Activated T-cell treated with anti-CD3 and anti-CD28 coated beads for 1 hour (primary cell): ENCODE measurements at places on chromosomes 3 and 15.

DNA sequence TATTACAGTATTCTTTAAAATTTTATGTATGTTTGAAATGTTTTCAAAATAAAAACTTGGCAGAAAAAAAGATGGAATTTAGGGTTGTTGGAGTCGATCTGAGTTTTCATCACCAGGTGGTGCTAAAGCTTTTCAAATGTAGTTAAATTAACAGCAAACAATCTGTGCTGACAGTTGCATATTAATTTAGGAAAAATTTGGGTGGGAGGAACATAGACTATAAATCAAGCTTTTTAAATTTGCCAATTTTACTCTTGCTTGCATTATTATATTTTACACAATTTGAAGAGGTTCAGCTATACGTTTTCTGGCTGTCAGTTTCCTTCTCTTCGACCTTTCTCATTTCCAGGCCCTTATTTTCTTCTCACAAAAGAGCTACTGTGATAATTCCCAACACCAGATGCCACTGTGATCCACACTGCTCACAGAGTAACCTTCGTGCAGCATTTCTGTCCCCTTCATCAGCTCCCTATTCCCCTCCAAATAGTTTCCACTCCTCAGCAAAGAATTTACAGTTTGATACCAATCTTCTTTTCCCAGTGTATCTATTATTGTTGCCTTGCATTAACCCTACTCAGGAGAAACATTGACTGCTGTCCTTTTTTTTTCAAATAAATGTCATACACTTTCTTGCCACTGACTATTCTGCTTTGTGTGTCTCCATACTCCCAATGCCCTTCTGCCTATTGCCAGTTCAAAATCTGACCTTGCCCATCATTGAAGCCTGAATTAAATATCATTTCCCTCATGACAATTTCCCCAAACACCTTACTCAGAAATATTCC, 53.4 kb upstream of the EIF5A2 start:
- DNase-seq: no peak

GRCh38 chr15:83526319-83526718, 79.2 kb downstream of the SH3GL3 start:
- no peak for DNase-seq

- no peak for DNase-seq
These were observed 6.5 kb upstream of the BCL2A1 start for GRCh38 chr15:79977431-79978054.

- no peak for DNase-seq
These were observed 3.1 kb downstream of the PLD1 start for GRCh38 chr3:171807129-171807675.

DNA sequence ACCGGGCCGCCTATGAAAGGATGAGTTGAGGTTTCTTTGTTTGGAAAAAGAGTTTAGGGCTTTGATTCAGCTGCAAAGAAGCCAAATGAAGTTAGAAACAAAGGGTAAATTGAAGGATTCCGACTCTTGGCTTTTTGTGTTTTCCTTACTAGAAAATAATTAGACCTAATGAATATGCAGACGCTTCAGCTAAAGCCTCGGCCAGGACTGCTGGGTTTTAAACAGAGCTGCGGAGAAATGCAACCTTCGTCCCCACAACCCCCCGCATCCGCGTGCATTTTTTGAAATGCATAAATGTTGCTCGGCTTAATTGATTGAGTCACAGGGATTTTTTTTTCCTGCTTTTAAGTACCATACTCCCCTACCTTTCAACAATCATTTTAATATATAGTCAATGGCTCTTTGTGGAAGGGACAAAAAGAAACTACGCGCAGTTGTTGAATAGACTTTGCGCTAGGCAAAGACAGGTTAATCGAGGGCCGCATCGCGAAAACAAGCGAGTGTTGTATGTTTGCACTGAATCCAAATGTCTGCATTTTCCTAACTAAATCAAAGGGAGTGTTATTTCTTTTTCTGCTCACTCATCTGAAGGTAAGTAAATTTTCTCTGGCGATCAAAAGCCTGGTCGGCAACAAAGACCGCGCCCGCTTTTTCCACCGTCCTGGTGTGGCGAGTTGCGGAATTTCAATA, 1.3 kb upstream of the ZIC4 start:
- no peak for DNase-seq

DNA sequence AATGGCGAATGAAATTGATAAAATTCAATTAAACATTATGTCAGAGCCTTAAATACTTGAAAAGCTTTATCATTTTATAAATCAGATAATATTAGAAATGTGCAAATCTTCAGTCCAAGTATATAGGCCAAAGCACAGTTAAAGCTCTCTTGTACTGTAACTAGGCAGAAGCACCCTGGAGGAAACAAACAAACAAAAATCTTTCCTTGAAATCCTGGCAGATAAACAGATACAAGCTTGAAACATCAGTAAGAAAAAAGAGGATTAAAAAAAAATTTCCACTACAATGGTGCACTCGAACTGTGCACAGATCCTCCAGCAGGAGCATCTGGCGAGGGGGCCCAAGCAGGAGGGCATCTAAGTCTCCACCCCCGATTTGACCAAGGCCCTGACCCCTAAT, 166.6 kb downstream of the PLD1 start:
- no peak for DNase-seq

GRCh38 chr15:49441356-49441755, 18.3 kb downstream of the FGF7 start:
- no peak for DNase-seq

DNA sequence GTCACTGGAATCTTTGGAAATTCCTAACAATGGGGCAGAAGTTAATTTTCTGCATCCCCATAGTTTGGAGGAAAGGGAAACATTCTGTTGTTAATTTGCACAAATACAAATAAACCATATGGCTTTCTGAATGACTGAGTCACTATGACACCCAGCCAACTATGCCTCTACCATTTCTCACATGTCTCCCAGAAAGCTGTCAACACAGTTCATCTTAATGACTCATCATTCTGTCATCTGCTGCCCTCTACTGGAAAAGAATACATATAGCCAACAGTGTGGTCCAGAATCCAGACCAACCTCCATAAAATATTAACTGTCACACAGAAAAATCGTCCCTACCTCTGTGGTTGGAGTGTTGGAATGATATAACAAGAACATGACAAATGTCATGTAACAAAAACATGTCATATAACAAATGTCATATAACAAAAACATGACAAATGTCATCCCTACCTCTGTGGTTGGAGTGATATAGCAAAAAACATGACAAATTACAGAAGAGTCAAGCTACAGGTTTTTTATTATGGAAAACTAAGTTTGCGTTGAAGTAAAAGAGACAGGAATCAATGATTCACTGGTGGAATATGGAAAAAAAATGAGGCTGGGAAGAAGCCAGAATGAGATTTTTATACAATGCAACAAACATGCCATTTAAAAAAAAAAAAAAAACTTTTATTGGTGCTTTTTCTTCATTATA, 47.7 kb upstream of the GYG1 start:
- no peak for DNase-seq

DNA sequence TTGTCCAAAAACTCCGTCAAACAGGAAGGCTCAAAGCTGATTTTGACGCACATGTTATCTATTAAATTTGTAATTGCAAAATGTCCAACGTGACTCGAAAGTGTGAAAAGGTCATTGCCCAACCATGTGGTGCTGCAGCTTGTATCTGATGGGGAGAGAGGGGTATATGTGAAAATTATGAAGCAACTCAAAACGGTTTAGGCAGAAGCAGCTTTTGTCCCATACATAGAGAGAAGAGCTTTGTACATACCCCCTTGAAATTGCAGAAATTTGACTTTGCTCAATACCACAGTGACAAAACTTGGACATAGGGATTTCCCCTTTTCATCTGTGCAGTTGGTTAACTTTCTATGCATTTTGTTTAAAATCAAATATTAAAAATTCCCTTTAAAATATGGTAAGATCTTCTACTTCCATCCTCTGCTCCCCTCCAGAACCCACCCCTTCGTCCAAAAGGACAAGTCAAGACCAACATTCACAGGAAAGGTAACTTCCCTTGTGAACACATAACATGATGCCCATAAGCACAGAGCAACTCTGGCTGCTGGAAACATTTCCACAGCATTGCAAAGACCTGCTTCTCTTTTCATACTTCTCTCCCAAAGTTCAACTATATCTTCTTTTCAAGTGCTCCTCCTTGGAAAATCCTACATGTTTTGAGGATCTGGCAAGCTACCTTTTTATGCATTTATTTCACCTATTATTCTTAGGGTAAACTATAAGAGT, 253.7 kb upstream of the THBS1 start:
- DNase-seq: no peak

DNA sequence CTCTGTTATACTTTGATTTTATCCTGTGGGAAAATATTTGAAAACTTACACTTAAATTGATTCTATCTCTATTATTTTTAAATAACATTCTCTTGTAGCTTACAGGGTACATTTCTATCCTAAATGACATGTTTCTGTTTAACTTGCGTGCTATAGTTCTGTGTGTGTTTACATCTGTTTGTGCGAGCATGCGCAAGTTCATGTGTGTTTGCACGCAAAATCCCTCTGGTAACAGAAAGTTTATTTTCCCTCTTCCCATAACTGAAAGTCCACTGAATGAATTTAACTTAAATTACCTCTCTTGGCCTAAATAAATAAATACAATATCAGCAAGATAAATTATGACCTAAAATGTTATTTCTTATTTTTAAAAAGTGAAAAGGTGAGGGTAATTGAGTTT, 117.3 kb upstream of the NEO1 start:
- DNase-seq: no peak

DNA sequence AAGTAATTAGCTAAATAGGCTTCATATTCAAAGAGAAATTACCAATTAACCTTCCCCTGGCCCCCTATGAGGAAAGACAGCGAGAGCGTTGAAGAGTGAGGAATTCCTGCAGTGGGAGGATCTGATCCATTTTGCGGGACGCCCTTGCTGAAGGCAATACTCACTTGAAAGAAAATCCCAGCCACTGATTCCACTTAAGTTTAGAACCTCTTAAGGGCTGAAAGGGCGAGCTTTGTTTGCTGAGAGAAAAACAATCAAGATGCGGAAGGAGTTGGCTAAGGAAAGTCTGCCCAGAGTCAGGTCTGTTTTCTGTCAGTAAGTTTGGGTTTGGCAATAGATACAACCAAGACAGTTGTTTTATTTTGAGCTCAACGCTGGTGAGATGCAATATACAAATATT, 102.8 kb upstream of the GBE1 start:
- DNase-seq: no peak

DNA sequence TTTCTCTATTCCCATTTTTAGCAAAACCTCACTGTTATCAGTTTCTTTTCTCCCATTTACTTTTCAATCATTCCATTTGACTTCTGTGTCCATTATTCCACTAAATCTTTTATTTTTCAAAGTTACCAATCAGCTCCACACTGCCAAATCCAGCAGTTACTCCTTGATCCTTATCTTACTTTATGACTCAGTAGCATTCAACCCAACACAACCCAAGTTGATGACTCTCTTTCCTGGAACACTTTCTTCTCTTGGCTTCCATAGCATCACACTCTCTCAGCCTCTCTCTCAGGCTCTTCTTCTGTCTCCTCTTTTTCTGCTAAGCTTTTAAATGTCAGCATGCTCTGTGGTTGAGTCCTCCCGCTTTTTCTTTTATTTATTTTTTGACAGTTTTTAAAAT, 36.3 kb downstream of the RASGRP1 start:
- no peak for DNase-seq

DNA sequence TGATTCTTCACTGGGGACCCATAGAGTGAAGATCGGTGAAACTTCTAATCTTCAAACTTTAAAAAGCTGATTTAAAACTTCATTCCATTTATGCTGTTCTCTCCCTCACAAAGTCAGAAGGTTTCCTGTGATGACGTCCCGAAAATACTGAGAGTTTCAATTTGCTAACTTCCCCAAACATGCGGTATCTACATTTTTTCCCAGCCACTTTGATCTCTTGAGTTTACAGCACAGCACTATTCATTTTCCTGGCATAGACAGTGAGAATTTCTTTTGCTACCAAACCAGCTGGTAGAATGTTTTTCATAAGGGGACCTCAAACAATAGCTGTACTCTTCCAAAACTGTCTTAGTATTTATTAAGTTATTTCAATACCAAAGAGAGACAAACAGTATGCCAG, 156.8 kb downstream of the LSAMP start:
- no peak for DNase-seq

- no peak for DNase-seq
These were observed 226.8 kb downstream of the OCA2 start for GRCh38 chr15:27872355-27872754.

DNA sequence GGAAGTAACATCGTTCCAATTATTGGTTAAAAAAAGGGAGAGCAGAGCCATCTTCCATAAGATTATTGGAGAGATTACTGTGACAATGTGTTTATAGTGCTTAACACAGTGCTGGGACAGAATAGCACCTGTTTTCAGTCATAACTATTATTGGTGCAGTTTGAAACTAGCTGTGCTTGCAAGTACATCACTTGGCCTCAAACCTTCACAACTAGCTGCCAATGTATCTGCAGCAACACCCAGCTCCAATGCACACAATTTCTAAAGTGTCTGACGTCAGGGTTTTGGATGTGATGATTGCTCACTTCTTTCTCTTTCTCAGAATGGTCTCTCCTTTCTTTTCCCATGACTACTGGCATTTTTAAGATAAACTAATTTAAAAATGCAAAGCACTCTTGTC, 246.2 kb downstream of the SV2B start:
- DNase-seq: no peak

DNA sequence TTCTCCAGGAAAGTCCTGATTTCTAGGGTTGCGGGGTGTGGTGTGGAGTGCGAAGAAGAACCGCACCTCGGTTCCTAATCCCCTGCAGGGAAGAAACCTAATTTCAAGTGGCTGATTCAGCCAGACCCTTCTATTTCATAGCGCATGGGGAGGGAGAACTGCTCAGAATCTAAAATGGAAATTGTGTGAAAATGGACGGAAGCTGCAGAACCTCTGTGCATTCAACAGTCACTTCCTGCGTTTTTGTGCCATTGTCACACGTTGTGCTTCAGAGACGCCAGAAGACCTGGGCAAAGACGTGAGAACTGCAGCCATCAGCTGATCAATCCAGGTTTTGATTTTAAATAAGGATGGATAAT, 1.2 kb downstream of the SIDT1 start:
- DNase-seq: peak; percentile 18

DNA sequence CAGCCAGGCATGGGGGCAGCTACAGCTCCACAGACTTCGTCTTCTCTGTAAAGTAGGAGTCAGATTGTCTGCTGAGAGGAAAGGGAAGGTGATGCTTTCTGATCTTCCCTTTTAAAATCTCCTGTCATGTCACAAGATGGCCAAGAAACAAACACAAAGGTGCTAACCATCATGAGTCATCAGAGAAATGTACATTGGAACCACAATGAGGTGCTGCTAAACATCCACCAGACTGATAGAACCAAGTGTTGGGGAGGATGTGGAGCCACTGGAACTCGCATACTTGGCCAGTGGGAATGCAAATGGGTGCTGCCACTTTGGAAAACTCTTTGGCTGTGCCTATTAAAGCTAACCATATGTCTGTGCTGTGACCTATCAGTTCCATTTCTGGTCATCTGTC, 268.8 kb downstream of the SLCO3A1 start:
- no peak for DNase-seq

DNA sequence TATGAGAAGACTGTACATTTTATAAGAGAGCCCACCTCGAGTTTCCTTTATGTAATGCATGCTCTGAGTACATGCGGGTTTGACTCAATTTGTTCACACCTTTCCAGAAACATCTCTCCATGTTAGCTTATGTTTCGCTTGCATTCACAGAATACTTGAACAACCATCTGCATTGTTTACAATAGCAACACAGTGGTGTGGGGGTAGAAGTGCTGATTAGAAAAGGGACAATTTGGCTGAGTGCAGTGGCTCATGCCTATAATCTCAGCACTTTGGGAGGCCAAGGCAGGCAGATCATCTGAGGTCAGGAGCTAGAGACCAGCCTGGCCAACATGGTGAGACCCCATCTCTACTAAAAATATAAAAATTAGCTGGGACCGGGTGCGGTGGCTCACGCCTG, 60.9 kb downstream of the NCEH1 start:
- no peak for DNase-seq
